HFFc6 (cell line): ENCODE measurements at places on chromosomes 16 and 17. TPM values are rescaled to one million over a fixed set of nuclear protein-coding genes. Genes with fewer than 3 reads are reported as not detected.
A peak's percentile ranks its signal among the peaks of the same experiment; 100 is the strongest.

Gene NXPH3
- total RNA-seq, result 0.75 to 1.6 TPM (median 0.82 TPM) in 3 replicates

- no peak for DNase-seq
Measured at GRCh38 chr17:63993368-63993985, 4.7 kb upstream of the PRR29 start.

Gene GRAPL
- not detected in 3 replicates for total RNA-seq

- DNase-seq, result no peak
Measured at GRCh38 chr17:73301369-73301768, 10.4 kb downstream of the CDC42EP4 start.

Gene DNAAF8
- total RNA-seq, result 1.5 to 2.9 TPM (median 2.2 TPM) in 3 replicates

Gene GNG13
- total RNA-seq, result not detected in 3 replicates

- DNase-seq, result no peak
Measured at GRCh38 chr17:8632061-8632460, 1.5 kb upstream of the MYH10 start.

- no peak for DNase-seq
Measured at GRCh38 chr17:4551141-4551540, 4.0 kb downstream of the MYBBP1A start.

GRCh38 chr16:70738083-70738977, 52.5 kb upstream of the MTSS2 start:
- peak; percentile 69 for DNase-seq

GRCh38 chr16:18039931-18040330, 296.6 kb downstream of the NPIPA8 start:
- DNase-seq, result no peak

DNA sequence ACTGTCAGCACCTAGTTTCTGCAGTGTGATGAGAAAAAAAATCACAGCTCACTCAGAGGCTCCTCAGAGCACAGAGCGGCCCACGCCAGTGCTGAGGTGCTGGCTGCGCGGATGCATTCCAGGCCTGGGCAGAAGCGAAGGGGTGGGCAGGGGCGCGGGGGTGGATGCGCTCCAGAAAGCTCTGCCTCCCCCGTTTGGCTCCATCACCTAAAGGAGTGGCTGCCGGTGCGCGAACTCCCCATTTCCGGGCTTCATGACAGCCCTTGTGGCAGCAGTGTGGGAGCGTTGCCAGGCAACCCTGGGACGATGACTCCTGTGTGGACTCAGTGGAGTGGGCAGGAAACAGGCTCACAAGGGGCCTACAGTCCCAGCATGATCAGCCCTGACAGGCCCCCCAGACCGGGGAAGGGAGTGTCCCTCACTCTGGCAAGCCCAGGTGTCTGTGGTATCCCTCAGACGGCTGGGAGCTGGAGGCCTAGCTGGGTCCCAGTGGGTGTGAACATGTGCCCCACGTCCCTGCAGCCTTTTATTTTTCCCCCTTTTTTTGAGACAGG, 32.8 kb upstream of the NUDT16L1 start:
- DNase-seq, result no peak

GRCh38 chr17:59024916-59025315, 81.8 kb downstream of the TRIM37 start:
- no peak for DNase-seq

DNA sequence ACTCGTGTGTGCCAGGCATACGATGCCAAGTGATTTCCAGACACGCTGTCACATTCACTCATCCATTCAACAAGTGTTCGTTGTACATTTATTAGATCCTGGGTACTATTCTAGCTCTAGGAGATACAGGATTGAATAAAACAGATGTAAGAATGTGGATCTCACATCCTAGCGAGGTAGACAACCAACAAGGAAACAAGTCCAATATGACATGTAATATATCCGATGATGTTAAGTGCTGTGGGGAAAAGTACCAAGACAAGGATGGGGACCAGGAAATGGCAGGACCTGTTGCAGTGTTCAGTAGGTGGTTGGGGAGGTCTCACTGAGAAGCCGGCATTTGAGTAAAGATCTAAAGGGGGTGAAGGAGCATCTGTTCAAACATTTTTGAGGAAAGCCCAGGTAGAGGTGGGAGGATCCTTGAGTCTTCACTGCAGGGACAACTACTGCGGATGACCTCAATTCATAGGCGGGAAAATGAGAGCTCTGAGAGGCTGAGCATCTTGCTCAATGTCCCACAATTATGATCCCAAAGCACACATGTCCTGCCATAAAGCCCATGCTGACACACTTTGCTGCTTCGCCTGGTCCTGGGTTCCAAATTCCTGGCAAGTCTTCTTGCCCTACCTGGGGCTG, 129.4 kb downstream of the ASIC2 start:
- DNase-seq, result no peak

DNA sequence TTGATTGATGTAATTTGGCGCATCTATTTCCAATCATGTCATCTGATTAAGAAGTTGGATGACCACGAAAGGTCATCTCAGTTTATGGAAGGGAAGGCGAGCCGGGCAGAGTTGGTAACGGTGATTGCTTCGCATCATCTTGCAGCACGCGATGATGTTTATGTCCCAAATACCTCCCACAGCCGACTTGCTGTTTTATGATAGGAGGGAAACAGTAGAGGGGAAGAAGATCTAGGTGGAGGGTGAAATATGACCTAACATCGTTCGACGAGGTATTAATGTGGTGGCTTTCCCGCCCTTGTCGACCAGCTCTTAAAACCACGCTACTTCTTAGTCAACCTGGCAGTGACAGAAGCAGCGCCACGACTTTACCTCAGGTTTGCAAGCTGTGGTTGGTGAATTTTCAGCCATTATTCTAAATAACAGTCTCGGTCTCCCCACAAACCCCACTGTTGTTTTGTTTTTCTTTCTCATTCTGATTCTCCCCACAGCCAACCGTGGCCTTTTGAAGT, 805 bp upstream of the TANC2 start:
- DNase-seq, result no peak

GRCh38 chr16:3295783-3296182, 9.4 kb downstream of the TIGD7 start:
- DNase-seq, result no peak

Gene FBXL16
- 0.05 TPM in 1 of 3 replicates, not detected in the others for total RNA-seq

Gene C16orf96
- not detected in 3 replicates for total RNA-seq

DNA sequence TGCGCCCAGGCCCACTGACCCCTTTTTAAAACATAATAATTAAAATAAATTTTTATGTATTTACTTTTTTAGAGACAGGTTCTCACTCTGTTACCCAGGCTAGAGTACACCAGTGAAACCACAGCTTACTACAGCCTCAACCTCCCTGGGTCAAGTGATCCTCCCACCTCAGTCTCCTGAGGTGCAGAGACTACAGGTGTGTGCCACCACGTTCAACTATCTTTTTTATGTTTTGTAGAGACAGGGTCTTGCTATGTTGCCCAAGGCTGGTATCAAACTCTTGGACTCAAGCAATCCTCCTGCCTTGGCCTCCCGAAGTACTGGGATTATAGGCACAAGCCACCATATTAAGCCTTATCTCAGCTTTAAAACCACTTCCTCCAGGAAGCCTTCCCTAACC, 56.1 kb upstream of the BCAR1 start:
- DNase-seq, result no peak

- DNase-seq, result no peak
Measured at GRCh38 chr16:17571499-17572093, 100.8 kb upstream of the XYLT1 start.

GRCh38 chr17:77640916-77641605, 317.4 kb upstream of the TNRC6C start:
- DNase-seq, result no peak

DNA sequence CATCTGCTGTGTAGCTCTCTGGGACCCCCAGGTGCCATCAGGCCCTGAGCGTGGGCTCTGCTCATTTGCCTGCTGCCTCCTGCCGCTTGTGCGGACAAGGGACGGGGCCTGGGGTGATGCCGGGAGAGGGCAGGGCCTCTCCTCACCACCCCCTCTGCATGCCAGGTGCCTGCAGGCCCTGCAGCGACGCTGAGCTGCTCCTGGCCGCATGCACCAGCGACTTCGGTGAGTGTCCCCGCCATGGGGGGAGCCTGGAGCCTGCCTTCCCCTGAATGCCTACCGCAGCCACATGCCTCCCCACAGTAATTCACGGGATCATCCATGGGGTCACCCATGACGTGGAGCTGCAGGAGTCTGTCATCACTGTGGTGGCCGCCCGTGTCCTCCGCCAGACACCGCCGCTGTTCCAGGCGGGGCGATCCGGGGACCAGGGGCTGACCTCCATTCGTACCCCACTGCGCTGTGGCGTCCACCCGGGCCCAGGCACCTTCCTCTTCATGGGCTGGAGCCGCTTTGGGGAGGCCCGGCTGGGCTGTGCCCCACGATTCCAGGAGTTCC, 1.9 kb downstream of the METRN start:
- DNase-seq, result no peak

Gene CD300LF
- not detected in 3 replicates for total RNA-seq

Gene TRAF7
- 80.7 to 85.4 TPM (median 83.2 TPM) in 3 replicates for total RNA-seq

- DNase-seq, result no peak
Measured at GRCh38 chr17:55730808-55731207, 8.1 kb upstream of the TMEM100 start.

DNA sequence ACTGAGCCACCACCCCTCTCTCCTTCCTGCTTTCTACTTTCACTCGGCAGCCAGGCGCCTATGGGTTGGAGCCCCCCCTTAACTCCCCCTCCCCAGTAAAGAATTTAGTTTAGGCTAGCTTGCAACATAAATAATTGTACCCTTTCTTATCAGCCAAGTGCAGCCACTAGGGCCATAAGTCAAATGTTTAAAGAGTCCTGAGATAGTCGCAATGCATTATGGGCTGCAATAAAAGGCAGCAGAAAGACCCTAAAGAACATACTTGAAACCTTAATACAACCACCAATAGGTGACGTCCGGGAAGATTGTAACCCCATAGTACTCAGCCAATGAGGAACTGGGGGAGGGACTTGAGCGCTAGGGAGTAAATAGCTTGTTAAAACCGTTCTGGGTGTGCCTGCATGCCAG, 40.5 kb downstream of the C16orf82 start:
- DNase-seq, result no peak

- DNase-seq, result no peak
Measured at GRCh38 chr17:31093866-31094599, 744 bp upstream of the NF1 start.
